ENCODE measurements at places on chromosomes 4 and X.

GRCh38 chrX:46876901-46877300 lies 35.3 kb upstream of the JADE3 start:
- no peak for DNase-seq

- no peak for DNase-seq
These were observed 119.3 kb upstream of the AP1S2 start for GRCh38 chrX:15973946-15974345.

DNA sequence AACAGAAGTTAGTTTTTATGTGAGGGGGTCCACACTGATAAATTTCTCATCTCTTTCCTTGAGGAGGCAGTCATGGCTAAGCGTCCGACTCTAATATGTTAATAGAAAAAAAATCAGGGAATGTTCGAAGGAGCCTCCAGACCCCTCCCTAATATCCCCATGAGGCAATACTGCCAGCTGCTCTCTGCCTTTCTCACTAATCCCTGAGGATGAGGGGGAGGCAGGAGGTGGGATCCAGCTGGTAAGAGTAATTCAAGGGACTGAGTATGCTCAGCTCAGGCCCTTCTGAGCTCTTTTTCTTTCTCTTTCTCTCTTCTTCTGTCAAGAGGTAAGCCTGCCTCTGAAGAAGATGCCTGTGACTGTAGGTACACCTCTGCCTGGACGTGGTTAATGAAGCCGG lies 51.7 kb downstream of the PIR start:
- no peak for DNase-seq

DNA sequence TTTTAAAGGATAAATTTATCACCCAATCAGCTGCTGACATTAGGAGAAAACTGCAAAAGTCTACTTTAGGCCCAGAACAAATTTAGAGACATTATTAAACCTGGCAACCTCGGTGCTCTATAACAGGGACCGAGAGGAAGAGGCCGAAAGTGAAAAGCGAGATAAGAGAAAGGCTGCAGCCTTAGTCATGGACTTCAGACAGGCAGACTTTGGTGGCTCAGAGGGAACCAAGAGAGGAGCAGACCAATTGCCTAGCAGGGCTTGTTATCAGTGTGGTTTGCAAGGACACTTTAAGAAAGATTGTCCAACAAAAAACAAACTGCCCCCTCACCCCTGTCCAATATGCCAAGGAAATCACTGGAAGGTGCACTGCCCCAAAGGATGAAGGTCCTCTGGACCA lies 12.8 kb upstream of the UGT2B10 start:
- DNase-seq: no peak

- DNase-seq: no peak
These were observed 10.1 kb downstream of the SYNPO2 start for GRCh38 chr4:118898684-118899138.

GRCh38 chr4:79178760-79179159 lies 147.1 kb downstream of the NAA11 start:
- DNase-seq: no peak

- DNase-seq: no peak
These were observed 27.4 kb downstream of the CBLL2 start for GRCh38 chrX:22300130-22300529.

- no peak for DNase-seq
These were observed 81.5 kb downstream of the SHROOM2 start for GRCh38 chrX:9867753-9868152.

- no peak for DNase-seq
These were observed 88.3 kb upstream of the GRID2 start for GRCh38 chr4:92215476-92215875.

- no peak for DNase-seq
These were observed 17.6 kb upstream of the DCUN1D4 start for GRCh38 chr4:51825341-51825740.

- no peak for DNase-seq
These were observed 61.3 kb downstream of the CLDN34 start for GRCh38 chrX:10028283-10029104.

DNA sequence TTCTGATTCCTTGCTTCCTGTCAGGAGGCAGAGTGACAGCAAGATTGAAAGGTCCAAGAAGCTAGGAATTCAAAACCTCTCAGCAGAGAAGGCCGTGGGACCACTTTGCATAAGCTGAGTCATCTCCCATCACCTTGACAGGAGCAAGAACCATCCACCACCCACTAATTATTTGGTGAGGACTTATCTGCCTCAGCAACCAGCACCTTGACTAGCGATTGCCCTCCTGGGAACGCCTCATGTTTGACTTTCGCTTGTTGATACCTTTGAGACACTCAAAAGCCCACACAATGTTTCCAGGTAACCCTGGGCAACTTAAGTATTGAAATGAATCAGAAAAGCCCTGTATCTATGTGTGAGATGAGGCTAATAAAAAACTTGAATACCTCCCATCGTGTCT lies 233.5 kb upstream of the GYPA start:
- no peak for DNase-seq

- no peak for DNase-seq
These were observed at the start of gene PCSK1N for GRCh38 chrX:48835524-48836329. PCSK1N (minus strand) TSS chrX:48835610; CDS start chrX:48835532, 78 bp downstream.

- DNase-seq: no peak
These were observed 51.9 kb downstream of the ARX start for GRCh38 chrX:24963823-24964222.

DNA sequence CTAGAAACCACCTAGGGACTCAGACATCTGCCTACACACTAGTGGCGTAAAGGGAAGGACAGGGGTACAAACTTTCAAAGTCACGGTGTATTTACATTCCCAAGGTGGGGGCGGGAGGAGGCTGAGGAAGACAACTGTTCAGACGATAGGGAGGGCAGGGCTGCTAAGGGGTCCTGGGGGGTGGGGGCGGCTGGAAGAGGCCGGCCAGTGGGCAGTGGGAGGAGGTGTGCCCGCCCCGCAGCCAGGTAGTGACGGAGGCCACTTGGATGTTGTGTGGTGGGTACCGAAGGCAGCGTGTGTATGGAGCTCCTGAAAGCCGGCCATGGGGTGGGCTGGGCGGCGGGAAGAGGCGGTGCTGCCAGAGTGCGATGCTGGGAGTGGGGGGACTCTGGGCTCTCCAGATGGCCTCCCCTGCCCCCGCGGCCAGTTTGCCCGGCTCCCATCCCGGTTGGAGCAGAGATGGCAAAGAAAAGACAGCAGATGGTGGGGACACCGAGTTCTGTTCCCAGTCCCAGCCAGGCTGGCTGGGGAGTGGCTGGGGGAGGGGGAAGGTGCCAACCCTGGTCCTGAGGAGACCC lies 24.2 kb downstream of the L1CAM start:
- no peak for DNase-seq

DNA sequence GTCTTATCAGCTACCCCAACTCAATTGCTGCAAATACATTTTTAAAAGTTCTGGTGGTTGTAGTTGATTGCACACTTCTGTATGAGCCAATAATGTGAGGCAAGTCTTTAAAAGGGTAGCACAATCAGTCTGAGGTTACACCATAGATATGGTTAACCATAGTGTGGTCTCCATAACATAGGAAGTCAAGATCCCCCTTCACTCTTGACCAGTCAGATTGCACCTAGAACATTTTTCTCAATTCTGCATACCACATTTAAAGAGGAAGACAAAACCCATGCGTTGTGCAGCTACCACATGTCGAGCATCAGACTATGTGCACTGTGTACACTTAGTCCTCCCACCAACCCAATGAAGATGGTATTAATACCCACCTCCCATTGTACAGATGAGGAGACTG lies 26.5 kb upstream of the CYBB start:
- no peak for DNase-seq

DNA sequence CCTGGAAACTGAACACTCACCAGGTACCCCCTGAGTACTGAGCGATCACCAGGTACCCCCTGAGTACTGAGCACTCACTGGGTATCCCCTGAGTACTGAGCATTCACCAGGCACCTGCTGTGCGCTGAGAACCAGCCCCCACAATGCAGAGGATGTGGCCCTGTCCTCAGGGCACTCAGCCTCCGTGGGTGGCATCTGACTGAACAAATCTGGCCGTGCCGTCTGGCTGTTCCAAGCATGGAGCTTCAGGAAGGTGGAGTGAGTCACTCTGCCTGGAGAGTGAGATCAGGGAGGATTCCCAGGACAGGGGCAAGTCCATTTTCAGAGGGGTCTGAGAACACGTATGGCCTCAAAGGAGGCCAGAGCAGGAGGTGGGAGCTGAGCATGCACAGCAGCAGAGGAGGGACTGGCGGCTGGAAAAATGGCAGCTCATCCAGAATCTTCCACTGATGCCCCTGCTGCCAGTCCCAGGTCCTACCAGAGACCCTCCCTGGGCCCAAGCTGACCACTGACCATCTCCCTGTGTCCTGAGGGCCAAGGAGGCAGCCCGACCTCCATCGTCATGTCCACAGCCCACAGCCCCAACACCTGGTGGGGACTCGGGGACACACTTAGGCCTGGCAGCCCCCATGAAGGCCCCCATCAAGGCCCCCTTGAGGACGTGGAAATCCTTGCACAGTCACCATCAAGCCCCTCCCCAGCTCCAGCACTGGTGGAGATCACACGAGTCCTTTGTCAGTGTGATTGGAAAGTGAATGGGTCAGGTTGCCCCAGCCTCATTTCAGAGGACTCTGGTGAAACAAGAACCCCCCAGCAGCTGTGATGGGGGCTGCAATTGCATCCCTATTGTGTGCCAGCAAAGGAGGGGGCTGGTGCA lies 94.1 kb downstream of the HMX1 start:
- DNase-seq: no peak

- DNase-seq: no peak
These were observed 403.1 kb downstream of the MID1IP1 start for GRCh38 chrX:39204353-39204752.

DNA sequence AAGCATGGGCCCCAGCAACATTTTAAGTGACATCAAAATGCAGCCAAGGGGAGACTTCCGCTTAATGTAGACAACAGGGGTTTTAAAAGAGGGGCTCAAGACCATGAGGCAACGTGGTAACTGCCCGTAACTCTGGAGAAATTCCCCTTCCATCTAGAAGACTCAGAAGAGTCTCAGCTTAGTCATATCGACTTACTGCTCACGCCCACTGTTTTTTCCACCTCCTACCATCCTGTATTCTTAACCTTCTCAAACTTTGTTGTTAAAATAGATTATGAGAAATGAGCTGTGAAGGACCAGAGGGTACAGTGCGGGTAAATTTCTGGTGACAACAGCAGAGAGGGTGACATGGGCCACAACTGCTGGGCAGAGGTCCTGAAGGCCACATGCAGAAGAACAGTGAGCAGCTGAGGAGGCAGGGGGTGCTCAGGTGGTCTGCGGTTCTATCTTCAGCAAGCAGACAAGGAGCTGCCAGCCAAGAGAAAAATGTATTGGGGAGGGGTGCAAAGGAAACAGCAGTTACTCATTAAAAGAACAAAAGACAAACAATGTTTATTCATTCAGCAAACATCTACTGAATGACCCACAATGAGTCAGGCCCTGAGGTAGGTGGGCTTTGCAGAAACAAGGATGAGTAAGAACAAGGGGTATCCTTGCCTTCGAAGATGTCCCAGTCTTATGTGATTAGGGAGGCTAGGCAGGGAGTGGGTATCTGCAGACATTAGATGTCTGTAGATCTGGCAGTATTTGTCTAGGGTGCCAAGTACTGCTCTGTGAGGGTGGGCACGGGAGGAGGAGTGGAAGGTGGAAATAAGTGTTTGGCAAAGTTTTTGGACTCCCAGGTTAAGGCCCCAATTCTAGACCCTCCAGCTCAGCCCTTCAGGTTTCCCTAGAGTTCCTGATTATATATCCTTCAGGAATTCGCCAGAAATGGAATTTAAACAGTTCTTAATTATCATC lies 175.3 kb downstream of the TSPAN5 start:
- no peak for DNase-seq
